ENCODE measurements at places on chromosomes 3 and 15.
A peak's percentile ranks its signal among the peaks of the same experiment; 100 is the strongest.

- DNase-seq = no peak
Observed at GRCh38 chr15:38455092-38455491, 1.2 kb downstream of the FAM98B start.

GRCh38 chr3:147945968-147946519 lies 536.9 kb downstream of the ZIC1 start:
- peak; percentile 96 for DNase-seq

- no peak for DNase-seq
Observed at GRCh38 chr3:41040256-41040655, 159.0 kb upstream of the CTNNB1 start.

DNA sequence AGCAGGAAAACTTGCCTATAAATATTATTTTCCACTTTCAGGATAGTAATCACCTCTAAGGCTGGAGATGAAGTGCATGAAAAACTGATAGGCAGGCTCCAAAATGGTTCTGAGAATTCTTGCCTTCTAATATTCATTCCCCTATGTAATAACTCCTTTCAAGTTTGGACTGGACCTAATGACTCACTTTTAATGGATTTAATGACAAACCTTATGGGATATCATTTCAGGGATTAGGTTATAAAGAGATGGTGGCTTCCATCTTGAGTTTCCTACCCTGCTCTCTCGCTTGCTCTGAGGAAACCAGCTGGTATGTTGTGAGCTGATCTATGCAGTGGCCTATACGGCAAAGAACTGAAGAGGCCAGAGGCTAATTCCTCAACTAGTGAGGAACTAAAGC lies 192.0 kb downstream of the BCHE start:
- DNase-seq = no peak

DNA sequence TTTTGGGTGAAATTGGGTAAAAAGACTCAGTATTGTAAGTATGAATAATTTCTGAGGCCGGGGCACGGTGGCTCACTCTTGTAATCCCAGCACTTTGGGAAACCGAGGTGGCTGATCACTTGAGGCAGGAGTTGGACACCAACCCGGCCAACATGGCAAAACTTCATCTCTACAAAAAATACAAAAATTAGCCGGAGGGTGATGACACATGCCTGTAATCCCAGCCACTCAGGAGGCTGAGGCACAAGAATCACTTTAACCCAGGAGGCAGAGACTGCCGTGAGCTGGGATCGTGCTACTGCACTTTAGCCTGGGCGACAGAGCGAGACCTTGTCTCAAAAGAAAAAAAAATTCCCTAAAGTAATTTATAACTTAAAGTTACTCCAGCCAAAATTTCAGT lies 162.2 kb downstream of the APBA2 start:
- DNase-seq = no peak

GRCh38 chr3:32148351-32148750 lies 41.9 kb downstream of the GPD1L start:
- DNase-seq = no peak

GRCh38 chr15:62344806-62345539 lies 179.9 kb upstream of the C2CD4B start:
- peak; percentile 37 for DNase-seq

DNA sequence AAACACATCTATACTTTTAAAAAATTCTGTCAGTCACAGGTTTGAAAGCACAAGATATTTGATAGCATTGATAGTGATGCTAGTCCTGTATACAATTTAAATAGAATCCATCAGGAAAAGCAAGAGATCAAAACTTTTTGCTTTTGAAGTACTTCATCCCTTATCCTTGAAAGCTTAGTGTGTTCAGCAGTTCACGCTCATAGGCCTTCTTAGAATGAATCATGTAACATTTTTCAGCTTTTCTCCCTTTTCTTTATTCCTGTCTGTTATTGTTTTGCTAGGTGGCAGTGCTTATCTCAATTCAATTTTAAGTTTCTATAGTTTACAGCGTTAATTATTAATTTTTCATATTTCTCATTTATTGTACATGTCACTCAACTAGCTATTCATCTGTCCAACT lies 69.1 kb downstream of the FGF7 start:
- no peak for DNase-seq

- no peak for DNase-seq
Observed at GRCh38 chr15:29129926-29130325, 139.7 kb downstream of the NSMCE3 start.

DNA sequence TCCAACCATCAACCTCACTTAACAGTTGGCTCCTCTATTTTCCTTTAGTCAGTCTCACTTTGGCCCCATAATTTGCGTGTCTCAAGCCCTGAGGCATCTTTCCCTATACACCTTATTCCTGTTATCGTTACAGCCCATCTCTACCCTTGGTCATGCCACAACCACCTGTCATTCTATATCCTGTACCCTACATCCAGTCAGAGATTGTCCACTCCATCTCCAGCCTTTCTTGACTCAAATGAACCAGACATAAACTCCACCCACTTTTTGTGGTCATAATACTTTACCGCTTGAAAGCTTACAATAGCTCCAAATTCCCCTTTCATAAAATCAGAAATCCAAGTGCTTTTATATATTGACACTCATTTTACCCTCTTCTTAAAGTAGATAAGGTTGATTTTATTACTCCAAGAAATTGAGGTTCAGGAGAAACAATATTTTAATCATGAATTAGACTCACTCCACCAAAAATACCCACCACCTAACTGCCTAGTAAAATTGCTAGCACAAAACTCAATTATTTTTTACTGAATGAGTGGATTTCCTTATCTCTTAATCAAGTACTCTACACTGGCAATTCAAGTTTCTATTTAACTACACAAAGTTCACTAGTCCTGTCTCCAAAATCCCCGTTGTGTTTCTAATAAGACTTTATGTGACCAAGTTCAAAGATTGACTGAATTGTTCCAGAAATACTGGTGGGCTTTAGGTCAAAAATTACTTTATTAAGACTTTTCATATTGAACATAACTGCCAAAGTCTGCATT lies 9.1 kb downstream of the CCR4 start:
- DNase-seq = no peak

DNA sequence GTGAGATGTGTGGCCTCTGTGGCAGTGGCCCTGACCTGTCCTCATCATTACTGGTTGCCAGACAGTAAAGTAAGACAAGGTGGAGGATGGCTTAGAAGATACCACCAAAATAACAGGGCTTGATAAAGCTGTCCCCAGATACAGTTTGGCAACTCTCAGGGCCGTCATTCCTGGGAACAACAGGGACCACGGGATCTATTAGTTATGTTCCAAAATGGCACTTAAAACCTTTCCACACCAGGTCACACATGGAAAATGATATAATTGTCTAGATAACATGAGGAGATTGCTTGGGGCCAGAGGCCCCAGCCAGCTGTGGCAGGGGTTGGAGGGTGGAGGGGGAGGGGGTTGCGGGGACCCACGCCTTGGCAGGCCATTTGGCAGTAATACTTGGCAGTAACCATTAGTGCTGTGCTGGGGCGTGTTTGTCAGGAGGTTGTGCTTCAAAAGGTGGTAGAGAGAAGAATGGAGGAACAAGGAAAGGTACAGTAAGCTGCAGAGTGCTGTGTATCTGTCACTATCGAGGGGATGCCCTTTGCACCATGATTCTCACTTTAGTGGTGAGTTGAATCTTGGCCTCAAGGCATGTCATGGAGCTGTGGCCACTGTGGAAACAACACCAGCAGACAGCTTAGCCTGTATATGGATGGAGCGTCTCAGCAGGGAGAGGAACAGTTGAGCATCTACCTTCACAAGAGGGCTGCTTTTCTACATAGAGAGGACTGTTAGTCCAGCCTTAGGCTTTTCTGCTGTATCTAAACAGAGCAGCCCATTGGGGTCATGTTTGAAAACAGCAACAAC lies 14.0 kb downstream of the PLCL2 start:
- no peak for DNase-seq

GRCh38 chr15:52804526-52805081 lies 14.5 kb upstream of the ONECUT1 start:
- no peak for DNase-seq

DNA sequence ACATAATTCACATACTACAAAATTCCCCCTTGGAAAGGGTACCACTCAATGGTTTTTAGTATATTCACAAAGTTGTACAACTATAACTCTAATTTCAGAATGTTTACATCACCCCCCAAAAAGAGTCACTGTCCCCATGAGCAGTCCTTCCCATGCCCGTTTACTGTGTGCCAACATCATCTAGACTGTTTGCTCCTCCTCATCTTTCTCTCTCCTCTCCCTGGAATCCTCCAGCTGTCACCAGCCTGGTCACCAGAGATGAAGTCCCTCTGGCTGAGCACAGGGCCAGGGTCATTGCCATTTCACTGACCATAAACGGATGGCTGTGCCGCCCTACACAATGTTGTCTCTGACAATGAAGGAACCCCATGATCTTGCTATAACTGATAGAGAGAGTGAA lies 45.2 kb downstream of the C2CD4B start:
- DNase-seq = no peak

- DNase-seq = no peak
Observed at GRCh38 chr15:41860049-41860828, 21.6 kb downstream of the PLA2G4B start.

GRCh38 chr3:71088019-71088708 lies 495.4 kb downstream of the FOXP1 start:
- DNase-seq = no peak

- peak; percentile 72 for DNase-seq
Observed at GRCh38 chr15:76905013-76905839, at the start of gene SCAPER. SCAPER (minus strand) TSS chr15:76905340; CDS start chr15:76883817, 21,523 bp downstream.

DNA sequence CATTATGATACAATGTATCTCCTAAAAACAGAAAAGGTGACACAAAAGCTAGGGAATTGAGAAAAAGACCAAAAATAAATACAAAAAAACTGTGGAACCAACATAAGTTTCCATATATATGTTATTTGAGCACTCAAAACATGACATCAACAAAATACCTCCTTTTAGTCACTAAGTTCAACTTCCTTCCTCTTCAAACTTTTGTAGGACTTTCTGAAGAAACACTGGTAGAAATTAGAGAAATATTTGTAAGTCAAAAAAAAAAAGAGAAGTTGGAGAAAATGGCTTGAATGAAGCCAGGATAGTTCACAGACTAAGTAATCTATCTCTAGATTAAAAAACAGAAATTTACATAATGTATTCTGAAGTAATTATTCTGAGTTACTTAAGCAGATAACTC lies 208.4 kb upstream of the ALCAM start:
- no peak for DNase-seq

DNA sequence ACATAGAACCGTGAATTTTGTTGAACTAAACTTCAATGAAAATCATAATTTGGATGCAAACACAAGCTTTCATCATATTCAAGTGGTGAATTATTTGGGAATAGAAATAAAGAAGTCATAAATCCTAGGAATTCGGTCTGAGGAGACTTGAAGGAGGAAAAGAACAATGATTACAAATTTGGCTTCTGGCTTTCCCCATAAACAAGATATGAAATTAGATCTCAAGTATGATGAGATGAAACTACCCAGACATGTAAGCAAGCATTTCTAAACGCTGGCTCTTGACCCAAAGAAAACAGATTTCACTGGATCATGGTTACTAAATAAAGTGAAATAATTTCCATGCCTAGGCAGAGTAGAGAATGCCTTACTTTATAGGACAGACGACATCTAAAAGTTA lies 146.9 kb upstream of the LRTM1 start:
- no peak for DNase-seq

GRCh38 chr3:95333826-95334225 lies 1271.0 kb downstream of the NSUN3 start:
- DNase-seq = peak; percentile 11

- DNase-seq = no peak
Observed at GRCh38 chr3:157789162-157789561, 285.9 kb upstream of the VEPH1 start.
